ENCODE measurements at places on chromosomes 2 and 18.
A peak's percentile ranks its signal among the peaks of the same experiment; 100 is the strongest.

DNA sequence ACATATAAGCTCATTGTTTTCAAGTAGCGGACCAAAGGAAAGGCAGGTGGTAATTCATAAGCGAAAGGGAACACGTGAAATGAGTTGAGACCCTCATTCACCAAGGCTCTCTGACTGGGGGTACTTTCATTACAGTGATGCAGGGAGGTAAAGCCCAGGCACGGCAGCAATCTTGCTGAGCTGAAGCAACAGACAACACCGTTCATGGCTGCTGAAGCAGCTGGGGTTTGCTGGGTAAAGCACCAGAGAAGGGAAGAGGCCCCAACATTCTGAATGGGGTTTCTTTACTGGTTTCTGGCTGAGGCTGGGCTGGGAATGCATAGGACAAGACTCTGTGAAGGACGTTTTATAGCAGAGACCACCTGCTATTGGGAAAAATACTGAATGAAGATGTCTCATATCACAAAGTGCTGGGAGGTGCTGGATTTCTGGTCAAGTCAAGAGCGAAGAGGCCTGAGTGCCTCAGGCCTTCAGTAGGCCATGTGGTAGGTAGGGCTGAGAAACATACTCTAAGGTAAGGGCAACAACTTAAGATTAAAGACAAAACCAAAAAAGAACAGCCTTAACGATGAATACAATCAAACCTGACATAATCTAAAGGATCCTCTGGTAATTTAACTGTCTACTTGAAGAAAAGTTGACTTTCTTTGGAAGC, 324.7 kb upstream of the PIK3C3 start:
- no peaks in the 10 kb centered on the region for H3K27me3 ChIP-seq
- H3K4me3 ChIP-seq, result no peak overlapping the region
- no peak for DNase-seq
- H3K36me3 ChIP-seq, result no peaks in the 10 kb centered on the region
- no peaks in the 10 kb centered on the region for H3K4me1 ChIP-seq

DNA sequence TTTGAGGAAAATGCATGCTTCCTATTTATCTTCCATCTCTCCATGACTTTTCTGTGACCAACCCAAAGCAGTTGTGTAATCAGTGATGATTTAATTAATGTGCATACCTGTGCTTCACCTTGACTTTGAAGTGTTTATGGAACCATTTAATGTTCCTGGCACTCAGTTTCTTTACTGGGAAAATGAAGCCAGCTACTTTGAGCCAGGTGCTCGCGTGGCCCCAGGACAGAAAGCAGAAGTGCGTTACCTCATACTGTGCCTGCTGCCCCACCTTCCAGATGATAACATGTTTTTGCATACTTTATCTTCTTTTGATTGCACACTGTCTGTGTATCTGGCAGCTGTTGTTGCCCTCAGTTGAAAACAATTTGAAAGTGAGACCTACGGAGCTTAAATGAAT, 61.3 kb downstream of the PMAIP1 start:
- peaks cover 14% of the 10 kb centered on the region for H3K4me1 ChIP-seq
- H3K27me3 ChIP-seq, result no peaks in the 10 kb centered on the region
- peak; percentile 28 for DNase-seq
- H3K27ac ChIP-seq, result no peak overlapping the region
- H3K4me3 ChIP-seq, result no peak overlapping the region
- no peaks in the 10 kb centered on the region for H3K36me3 ChIP-seq

DNA sequence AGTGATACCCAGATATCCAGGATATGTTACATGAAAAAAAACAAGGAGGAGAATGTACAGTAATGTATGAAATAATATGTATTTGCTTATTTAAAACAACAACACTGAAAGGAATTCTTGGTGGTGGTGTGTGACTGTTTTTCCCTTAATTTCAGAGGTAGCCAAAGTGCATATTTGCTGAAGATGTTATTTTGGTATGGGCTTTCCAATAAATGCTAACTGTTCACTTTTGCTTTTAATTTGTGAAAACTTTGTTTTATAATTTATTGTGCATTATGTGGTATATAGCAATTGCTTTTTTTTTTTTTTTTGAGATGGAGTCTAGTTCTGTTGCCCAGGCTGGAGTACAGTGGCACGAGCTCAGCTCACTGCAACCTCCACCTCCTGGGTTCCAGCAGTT, 7.6 kb downstream of the CCNYL1 start:
- H3K4me1 ChIP-seq, result no peaks in the 10 kb centered on the region
- H3K27ac ChIP-seq, result no peak overlapping the region
- H3K36me3 ChIP-seq, result peaks cover 4% of the 10 kb centered on the region
- DNase-seq, result no peak
- no peak overlapping the region for H3K4me3 ChIP-seq

- H3K36me3 ChIP-seq, result no peaks in the 10 kb centered on the region
- no peak for DNase-seq
- no peaks in the 10 kb centered on the region for H3K27me3 ChIP-seq
- H3K27ac ChIP-seq, result no peak overlapping the region
These were observed 208.7 kb downstream of the CLIP4 start for GRCh38 chr2:29323961-29324360.

DNA sequence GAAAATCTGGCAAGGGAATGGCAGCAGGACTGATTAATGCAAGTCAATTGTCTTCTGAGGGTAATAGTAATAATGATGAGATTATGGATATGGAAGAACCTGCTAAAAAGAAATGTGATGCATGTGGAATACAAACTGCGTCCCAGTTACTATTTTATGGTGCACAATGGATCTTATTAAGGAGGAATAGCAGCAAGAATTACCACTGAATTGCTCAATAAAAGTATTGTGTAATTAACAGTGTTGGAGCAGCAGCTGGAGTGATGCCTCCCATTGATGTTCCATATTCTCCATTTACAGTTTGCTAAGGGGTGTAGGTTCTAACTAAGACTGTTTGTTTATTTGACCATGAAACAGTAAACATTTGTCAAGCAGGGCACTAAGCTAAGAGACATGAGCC, 167.9 kb downstream of the HRH4 start:
- H3K4me1 ChIP-seq, result no peaks in the 10 kb centered on the region
- DNase-seq, result no peak
- no peaks in the 10 kb centered on the region for H3K36me3 ChIP-seq
- H3K27ac ChIP-seq, result no peak overlapping the region
- H3K4me3 ChIP-seq, result no peak overlapping the region
- H3K27me3 ChIP-seq, result no peaks in the 10 kb centered on the region

DNA sequence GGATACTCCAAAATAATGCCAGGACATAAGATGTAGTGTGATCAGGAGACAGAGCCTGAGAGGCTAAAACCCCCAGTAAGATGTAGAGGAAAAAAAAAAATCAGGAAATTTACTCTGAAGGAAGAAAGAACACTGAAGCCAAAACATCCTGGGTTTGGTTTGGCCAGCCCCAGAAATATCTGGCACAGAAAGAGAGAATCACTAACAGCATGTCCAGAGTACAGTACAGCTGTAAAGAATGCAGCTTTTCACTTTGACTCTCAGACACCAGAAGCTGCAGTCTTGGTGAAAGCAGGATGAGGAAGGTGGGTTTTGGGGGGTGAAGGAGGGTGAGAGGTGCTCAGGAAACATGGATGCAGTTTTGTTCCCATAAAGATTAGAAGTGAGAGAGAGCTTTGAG, 1577.7 kb upstream of the ACVR2A start:
- H3K4me1 ChIP-seq, result no peaks in the 10 kb centered on the region
- no peaks in the 10 kb centered on the region for H3K27me3 ChIP-seq
- H3K36me3 ChIP-seq, result no peaks in the 10 kb centered on the region
- H3K27ac ChIP-seq, result no peak overlapping the region
- H3K4me3 ChIP-seq, result no peak overlapping the region

GRCh38 chr2:157190151-157190550, 67.4 kb upstream of the GALNT5 start:
- DNase-seq, result no peak
- no peak overlapping the region for H3K27ac ChIP-seq
- H3K4me1 ChIP-seq, result no peaks in the 10 kb centered on the region
- no peaks in the 10 kb centered on the region for H3K36me3 ChIP-seq

DNA sequence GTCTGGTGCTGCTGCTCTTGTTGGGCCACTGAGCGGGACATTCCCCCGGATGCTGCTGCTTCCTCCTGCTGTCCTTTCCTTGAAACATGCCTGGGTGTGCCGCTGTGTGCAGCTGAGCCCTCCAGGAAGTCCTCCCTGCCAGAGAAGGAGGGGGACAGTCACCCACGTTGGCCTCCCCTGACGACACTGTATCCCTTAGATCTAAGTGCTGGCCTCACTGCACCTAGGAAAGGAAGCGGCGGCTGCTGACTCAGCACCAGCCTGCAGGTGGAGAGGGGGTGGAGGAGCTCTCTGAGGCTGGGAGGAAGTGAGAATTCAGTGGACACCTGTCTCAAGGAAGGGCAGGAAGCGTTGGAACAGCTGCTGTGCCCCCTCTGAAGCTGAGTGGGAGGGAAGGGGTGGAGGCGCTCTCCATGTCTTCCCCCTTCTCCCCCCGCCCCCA, 239.8 kb downstream of the HAUS1 start:
- peaks cover 51% of the 10 kb centered on the region for H3K4me1 ChIP-seq
- no peaks in the 10 kb centered on the region for H3K36me3 ChIP-seq
- no peaks in the 10 kb centered on the region for H3K27me3 ChIP-seq
- no peak overlapping the region for H3K4me3 ChIP-seq

- no peaks in the 10 kb centered on the region for H3K36me3 ChIP-seq
- DNase-seq, result no peak
- H3K4me3 ChIP-seq, result no peak overlapping the region
- H3K4me1 ChIP-seq, result no peaks in the 10 kb centered on the region
- no peaks in the 10 kb centered on the region for H3K27me3 ChIP-seq
- no peak overlapping the region for H3K27ac ChIP-seq
These were observed 25.7 kb downstream of the PLA2R1 start for GRCh38 chr2:160036736-160037135.

- no peaks in the 10 kb centered on the region for H3K36me3 ChIP-seq
- no peaks in the 10 kb centered on the region for H3K27me3 ChIP-seq
- no peaks in the 10 kb centered on the region for H3K4me1 ChIP-seq
- no peak overlapping the region for H3K4me3 ChIP-seq
- no peak overlapping the region for H3K27ac ChIP-seq
These were observed 32.4 kb upstream of the RBBP8 start for GRCh38 chr18:22900558-22901238.

- no peaks in the 10 kb centered on the region for H3K36me3 ChIP-seq
- no peaks in the 10 kb centered on the region for H3K27me3 ChIP-seq
- H3K4me1 ChIP-seq, result no peaks in the 10 kb centered on the region
- no peak overlapping the region for H3K27ac ChIP-seq
These were observed 157.2 kb downstream of the MAP2 start for GRCh38 chr2:209581040-209581439.
